Adipose tissue (tissue), 3 donors: ENCODE measurements at places on chromosomes 6 and 20. TPM values are rescaled to one million over a fixed set of nuclear protein-coding genes. Genes with fewer than 3 reads are reported as not detected.

Gene COL12A1
- 55.7 TPM for polyA plus RNA-seq

Gene SNAP25
- polyA plus RNA-seq = 0.46 TPM

Gene COL10A1
- not detected for polyA plus RNA-seq

Gene FAM184A
- polyA plus RNA-seq = 1.7 TPM

Gene OR2H2
- not detected for polyA plus RNA-seq

Gene CNR1
- 4.3 TPM for polyA plus RNA-seq

Gene HLA-DRB5
- polyA plus RNA-seq = 0.67 TPM
